ENCODE measurements at places on chromosomes 7 and 10.
A peak's percentile ranks its signal among the peaks of the same experiment; 100 is the strongest.

DNA sequence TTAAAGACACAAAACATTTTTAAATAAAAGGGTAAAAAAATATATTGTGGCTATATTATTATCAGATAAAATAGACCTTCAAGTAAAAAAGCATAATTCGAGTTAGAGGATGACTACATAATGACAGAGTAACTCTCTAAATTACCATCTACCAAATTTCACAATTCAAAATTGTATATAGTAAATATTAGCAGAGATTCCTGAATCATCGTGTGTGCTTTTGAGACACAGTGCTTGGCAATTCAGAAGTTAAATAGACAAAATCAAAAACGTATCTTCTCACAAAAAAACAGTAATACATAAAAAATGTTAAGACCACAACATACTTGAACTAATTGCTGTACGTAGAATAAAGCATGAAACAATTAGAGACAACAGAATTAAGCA lies 110.4 kb downstream of the AHR start:
- no peak for DNase-seq

GRCh38 chr7:101543846-101544245 lies 85.2 kb downstream of the MYL10 start:
- no peak for DNase-seq

GRCh38 chr7:70189776-70190175 lies 591.5 kb downstream of the AUTS2 start:
- DNase-seq = no peak

DNA sequence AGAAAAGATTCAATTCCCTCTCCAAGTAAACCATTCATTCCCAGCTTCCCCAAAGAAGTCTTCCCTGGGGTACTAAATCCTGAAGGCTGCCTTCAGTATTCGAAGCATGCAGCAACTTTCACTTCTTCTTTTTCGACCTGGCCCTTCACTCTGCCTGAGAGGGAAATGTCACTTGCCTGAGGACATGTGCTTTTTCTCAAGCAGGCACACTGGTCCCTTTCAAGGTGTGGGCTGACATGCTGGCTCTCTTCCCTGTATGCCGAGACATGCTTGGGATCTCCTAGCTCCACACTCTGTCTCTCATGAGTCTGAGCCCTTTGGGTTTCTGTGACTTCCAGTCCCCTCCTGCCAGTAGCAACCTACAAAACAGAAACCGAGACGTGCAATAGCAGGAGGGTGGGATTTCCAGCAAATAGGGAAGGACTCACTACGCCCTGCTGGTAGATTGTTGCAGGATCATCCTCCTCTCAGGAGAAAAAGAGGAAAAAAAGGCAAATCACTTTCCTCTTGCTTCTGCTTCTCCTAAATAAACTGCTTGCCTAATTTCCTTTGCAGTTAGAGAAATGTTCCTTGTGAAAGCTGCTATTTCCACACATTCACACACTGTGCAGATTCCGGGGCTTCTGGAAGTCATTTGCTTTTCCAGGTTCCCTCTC lies 33.5 kb downstream of the FIGNL1 start:
- no peak for DNase-seq

DNA sequence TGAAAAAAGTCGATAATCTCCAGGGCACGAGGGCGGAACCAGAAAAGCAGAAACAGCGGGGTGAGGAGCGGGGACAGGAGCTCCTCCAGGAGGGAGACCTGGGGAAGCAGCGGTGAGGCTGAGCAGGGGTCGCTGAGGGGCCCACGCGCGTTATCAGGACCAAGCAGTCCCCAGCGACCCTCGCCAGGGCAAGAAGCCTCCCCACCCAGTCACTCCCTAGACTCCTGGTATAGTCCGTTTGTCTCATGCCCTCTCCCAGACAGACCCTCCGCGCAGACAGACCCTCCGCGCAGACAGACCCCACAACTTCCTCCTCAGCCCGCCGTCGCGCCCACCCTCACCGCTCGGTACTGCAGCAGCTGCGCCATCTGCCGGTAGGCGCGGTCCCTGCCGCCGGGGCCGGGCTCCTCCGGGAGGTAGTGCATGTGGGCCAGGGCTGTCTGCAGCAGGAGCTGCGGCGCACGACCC lies 6.3 kb downstream of the ATG9B start:
- DNase-seq = peak; percentile 80

DNA sequence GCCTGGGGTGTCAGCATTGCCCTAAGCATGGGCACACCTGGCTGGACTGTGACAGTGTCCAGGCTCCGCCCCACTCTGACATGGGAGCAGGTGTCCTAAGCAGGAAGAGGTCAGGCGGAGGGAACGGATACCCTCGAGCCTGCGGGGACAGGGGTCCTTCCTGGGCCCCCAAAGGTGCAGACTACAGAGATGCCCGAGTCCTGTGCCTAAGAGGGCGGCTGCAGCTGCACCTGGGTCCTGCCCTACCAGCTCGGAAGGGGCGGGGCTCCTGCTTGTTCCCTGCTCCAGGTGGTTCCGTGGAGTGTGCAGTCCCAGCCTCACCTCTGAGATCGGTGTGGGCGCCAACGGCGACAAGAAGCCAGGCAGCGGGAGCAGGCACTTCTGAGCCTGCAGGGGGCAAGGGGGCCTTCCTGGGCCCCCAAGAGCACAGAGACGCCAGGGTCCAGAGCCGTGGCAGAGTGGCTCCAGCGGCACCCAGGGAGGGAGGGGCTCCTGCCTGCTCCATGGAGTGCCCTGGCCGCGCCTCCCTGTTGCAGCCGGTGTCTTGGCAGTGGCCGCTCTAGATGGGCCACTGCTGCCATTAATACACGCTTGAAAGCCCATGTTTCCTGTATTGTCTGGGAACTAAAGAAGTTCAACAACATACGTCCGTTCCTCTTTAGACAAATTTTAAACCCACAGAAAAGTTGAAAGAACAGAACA lies 64.5 kb upstream of the CACNA2D1 start:
- DNase-seq = no peak

- DNase-seq = no peak
Observed at GRCh38 chr10:54797636-54798321, 3.3 kb downstream of the PCDH15 start.

Measured in stimulated activated CD4-positive, alpha-beta T cell treated with anti-CD3 and anti-CD28 coated beads, TNF-alpha, amount 100 ng/mL, for 48 hours (primary cell).